ENCODE measurements at places on chromosomes 6 and 20.

DNA sequence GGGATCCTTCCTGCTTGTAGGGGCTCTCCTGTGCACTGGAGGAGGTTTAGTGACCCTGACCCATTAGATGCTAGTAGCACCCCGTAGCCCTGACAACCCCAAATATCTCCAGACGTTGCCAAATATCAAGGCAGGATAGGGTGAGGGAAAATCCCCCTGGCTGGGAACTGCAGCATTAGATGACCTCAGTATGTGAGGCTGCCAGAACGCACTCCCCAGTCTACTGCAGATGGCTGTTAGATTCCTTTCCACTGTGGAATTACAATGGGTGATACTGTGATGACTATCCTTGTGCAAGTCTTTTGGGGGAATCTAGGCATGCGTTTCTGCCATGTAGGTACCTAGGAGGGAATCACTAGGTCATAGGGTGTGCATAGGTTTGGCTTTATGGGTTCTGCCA, 226.3 kb upstream of the KCNG1 start:
- DNase-seq = peak; percentile 18

- DNase-seq = no peak
These were observed 33.6 kb downstream of the GFOD1 start for GRCh38 chr6:13453771-13454251.

GRCh38 chr6:2738373-2738979, 12.2 kb downstream of the MYLK4 start:
- DNase-seq = peak; percentile 66

- no peak for DNase-seq
These were observed 7.9 kb downstream of the RSPH4A start for GRCh38 chr6:116624036-116624805.

DNA sequence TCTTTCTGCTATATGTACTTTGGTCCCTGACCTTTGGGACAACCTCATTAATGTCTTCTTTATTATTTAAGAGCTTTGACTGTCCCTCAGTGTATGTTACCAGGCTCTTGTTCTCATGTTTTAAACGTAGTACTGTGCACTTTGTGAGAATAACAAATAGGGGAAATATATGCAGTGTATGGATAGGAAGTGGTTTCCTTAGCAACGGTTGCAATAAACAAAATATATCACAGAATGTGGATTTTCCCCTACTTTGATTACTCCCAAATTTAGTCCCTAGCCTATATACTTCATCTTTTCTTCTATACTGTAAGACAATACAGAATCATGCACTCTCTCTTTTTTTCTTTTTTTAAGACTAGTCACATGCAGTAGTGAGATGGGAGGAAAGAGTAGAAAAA, 123.8 kb upstream of the AKIRIN2 start:
- peak; percentile 50 for DNase-seq

DNA sequence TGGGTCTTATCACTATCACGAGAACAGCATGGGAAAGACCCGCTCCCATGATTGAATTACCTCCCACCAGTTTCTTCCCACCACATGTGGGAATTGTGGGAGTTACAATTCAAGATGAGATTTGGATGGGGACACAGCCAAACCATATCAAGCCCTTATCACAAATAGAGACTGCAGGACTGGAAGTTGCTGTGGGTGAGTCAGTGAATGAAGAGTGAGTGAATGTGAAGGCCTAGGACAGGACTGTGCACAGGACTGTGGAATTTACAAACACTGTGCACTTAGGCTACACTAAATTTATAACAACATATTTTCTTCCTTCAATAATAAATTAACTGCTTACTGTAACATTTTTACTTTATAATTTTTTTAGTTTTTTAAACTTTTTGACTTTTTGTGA, 30.2 kb upstream of the BCAS1 start:
- DNase-seq = no peak

- no peak for DNase-seq
These were observed 214.8 kb upstream of the RREB1 start for GRCh38 chr6:6892744-6893583.

DNA sequence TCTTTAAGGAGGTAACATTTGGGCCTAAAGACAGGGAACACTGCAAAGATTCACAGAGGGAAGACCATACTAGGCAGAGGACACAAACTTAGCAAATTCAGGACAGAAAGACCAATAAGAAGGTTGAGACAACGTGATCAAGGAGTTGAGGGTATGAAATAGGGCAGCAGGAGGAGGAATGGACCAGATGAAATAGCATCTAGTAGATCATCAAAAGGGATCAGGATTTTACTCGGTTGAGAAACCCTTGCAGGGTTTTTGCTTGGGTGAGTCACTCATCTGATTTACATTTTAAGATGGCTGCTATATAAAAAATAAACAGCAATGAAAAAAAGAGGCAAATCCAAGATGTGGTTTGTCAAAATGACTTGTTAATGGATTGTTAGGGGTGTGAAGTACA, 4.7 kb downstream of the BCLAF1 start:
- DNase-seq = no peak

- no peak for DNase-seq
These were observed 11.5 kb downstream of the LPIN3 start for GRCh38 chr20:41352106-41352505.

- DNase-seq = no peak
These were observed 85.8 kb downstream of the PHACTR3 start for GRCh38 chr20:59690101-59690500.

DNA sequence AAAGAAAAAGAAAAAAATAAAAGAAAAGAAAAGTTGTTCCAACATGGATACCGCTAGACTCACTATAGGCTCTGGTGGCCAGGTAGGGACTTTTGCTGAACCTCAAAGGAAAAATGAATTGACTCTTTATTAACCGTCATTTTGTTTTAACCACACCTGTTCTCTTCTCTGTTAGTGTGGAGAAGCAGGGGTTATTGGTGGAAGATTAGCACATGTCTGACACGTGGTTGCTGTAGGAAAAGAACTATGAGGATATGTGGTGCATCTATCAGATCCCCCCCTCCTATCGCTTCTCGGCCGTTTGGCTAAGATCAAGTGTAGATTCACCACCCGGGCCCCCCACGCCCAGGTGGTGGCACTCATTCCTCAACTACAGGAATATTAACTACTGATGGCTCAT, 212.4 kb upstream of the ZNF184 start:
- no peak for DNase-seq

- DNase-seq = no peak
These were observed 502.1 kb upstream of the SOX4 start for GRCh38 chr6:21091411-21091810.

GRCh38 chr6:45535933-45536332, 158.2 kb upstream of the SUPT3H start:
- no peak for DNase-seq

- DNase-seq = peak; percentile 38
These were observed 9.6 kb downstream of the DYNLRB1 start for GRCh38 chr20:34525709-34526416.

GRCh38 chr6:15523679-15524630, 138.9 kb downstream of the DTNBP1 start:
- DNase-seq = no peak

DNA sequence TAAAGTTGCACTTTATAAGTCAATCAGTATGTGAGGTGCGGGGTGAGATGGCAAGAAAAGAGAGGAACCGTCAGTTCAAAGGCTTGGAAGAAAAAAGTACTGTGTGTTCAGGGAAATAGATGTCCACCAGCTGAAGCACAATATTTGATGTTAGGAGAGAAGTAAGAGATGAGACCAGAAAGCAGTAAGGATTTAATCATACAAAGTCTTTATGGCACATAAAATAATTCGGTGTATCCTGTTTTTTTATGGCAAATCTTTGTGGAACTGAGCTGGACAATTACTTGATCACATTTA, 197.2 kb downstream of the FAXC start:
- no peak for DNase-seq

DNA sequence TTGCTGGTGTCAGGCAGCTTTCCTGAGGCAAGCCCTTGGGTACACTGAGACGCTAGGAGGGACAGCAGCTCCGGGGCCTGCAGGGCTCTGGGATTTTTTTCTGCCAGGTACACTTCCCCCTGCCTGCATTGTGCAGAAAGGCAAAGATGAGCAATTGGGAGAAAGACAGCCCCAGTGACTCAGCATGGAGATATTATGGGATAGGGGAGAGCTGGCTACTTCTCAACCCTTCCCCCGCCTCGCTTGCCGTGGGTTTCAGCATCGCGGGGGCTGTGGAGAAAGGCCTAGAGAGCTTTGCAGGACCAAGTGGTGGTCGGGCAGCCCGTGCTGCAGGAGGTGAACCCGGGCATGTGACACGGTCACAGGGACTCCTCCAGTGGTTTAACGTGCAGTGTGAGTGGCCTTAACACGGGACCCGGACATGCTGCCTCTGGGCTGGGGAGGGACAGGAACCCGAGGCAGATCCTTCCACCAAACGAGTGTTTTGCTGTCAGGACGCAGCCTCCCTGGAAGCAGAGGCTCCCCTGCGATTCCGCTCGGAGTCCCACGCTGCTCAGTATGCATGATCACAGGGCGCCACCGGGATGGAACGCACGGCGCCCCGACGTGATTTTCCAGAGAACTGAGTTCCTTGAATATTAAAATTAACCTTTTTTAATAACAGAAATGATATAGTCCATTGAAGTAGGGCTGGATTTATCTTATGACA, 139.9 kb downstream of the CDH4 start:
- DNase-seq = no peak

DNA sequence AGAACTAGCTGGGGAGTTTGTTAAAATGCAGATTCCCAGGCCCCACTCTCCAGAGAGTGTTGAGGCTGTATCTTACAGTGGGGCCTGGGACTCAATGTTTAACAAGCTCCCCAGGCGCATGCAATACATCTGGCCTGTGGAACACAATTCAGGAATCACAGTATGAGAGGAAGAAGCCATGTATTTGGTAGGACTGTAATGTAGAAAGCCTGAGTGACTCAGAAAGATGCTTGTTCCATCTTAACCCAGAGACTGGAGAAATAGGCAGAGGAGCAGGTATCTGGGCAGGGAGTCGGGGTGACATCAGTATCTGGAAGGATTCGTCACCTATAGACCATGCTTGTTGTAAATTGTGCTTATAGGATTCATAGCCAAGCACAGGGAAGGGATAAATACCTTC, 90.5 kb downstream of the UNC5CL start:
- no peak for DNase-seq

- no peak for DNase-seq
These were observed 380.3 kb upstream of the JARID2 start for GRCh38 chr6:14865531-14866100.

- no peak for DNase-seq
These were observed 123.6 kb upstream of the SHLD1 start for GRCh38 chr20:5626603-5627002.

DNA sequence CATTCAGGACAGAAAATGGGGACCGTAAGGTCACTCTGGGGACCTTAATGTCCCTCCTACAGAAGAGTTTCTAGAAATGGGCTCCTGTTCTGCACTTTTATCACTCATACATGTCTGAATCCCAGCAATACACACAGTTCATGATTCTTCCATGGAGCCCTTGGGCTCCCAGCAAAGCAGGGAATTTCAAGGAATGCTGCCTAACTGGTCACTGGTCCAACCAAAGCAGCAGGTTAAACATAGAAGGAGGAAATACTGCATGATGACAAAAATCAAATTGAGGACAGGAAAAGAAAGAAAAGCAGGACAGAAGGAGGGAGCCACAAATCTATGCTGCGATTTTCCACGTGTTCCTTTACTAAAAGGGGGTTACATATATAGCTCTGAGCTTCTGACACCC, 300.2 kb downstream of the PTPRT start:
- DNase-seq = no peak

GRCh38 chr6:109722011-109722410, 30.9 kb downstream of the FIG4 start:
- peak; percentile 29 for DNase-seq

DNA sequence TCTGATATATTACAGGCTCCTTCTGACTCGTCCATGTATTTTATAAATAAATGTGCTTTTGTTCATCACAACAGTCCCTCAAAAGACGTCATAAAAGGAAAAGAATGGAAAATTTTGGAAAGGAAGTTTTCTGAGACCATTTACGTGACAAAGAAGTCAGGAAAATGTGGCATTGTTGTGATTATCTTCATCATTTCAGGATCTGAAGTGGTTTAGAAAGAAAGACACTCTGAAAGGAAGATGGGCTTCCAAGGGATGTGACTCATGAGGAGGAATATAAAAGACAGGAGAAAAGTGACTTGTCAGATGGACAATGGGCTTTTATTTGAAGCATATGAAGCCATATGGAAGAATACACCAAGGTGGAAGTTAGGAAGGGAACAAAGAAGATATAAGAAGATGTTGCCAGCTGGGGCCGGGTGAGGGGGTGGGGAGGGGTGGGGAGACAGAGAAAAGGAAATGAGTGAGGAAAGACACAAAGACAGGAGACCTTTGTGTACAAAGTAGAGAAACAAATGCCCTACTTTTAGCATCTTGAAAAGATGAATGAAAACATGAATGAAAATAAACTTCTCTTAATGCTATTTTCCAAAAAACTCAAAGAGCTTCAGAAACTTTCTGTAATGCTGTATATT, 190.3 kb upstream of the PREP start:
- no peak for DNase-seq

- DNase-seq = no peak
These were observed 579.9 kb downstream of the MMUT start for GRCh38 chr6:48883116-48883515.

- DNase-seq = no peak
These were observed 654.1 kb downstream of the KIF16B start for GRCh38 chr20:15919118-15919517.

DNA sequence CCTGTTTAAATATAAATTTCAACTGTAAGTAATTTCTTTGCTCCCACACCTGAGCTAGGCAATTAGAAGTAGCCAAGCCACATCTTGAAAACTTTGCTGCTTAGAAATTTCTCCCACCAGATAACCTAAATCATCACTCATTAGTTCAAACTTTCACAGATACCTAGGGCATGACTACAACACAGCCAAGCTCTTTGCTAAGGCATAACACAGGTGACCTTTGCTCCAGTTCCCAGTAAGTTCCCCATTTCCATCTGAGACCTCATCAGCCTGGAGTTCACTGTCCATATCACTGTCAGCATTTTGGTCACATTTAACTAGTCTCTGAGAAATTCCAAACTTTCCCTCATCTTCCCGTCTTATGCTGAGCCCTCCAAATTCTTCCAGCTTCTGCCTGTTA, 79.8 kb upstream of the OPRM1 start:
- no peak for DNase-seq

- DNase-seq = no peak
These were observed 51.0 kb downstream of the SSR1 start for GRCh38 chr6:7261852-7262461.

GRCh38 chr6:8527818-8528217, 92.5 kb upstream of the SLC35B3 start:
- no peak for DNase-seq

GRCh38 chr20:58313396-58313795, 3.9 kb downstream of the RAB22A start:
- no peak for DNase-seq

DNA sequence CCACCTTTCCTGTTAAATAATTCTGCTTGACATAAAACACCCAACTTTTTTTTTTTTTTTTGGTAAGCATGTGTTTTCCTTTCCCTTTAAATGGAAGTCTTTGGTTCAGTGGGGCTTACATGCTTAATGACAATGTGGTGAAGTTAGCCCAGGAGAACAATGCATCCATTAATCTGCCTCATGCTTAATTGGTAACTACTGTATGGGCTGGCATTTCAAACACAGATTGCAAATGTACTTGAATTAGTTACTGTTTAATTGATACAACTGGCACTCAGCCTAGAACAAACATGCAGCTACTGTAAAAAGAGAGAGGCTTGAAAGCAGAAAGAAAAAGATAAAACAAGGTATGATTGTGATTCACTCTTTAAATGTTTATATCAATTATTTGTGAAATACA, 483.6 kb upstream of the NOX3 start:
- no peak for DNase-seq

GRCh38 chr6:132122871-132123270, 171.7 kb upstream of the CCN2 start:
- peak; percentile 21 for DNase-seq
